ENCODE measurements at places on chromosomes 12 and 14.

DNA sequence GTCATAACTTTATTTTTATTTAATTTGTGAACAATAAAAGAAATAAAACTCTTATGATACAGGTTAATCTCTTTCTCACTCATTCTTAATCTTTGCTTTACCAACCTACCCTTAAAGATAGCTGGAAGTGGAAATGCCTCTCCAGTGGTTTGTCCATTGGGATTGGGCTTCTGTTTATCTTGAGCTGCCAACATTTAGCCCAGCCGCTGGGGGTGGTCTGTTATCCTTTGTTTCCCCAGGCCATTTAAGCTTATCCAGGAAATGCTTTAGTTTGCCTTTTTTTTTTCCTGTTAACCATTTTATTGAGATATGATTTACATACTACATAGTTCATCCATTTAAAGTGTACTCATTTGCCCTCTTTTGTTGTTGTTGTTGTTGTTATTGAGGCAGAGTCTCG is 8.2 kb downstream of the TDG start:
- DNase-seq: no peak

GRCh38 chr14:21098076-21098891 is at the start of gene ZNF219:
TSS of gene ZNF219 (minus strand) at chr14:21098655. CDS start at chr14:21093591, 5,064 bp downstream.
- DNase-seq: peak; percentile 93

- DNase-seq: no peak
These were observed 63.1 kb upstream of the FGD4 start for GRCh38 chr12:32336261-32336660.

DNA sequence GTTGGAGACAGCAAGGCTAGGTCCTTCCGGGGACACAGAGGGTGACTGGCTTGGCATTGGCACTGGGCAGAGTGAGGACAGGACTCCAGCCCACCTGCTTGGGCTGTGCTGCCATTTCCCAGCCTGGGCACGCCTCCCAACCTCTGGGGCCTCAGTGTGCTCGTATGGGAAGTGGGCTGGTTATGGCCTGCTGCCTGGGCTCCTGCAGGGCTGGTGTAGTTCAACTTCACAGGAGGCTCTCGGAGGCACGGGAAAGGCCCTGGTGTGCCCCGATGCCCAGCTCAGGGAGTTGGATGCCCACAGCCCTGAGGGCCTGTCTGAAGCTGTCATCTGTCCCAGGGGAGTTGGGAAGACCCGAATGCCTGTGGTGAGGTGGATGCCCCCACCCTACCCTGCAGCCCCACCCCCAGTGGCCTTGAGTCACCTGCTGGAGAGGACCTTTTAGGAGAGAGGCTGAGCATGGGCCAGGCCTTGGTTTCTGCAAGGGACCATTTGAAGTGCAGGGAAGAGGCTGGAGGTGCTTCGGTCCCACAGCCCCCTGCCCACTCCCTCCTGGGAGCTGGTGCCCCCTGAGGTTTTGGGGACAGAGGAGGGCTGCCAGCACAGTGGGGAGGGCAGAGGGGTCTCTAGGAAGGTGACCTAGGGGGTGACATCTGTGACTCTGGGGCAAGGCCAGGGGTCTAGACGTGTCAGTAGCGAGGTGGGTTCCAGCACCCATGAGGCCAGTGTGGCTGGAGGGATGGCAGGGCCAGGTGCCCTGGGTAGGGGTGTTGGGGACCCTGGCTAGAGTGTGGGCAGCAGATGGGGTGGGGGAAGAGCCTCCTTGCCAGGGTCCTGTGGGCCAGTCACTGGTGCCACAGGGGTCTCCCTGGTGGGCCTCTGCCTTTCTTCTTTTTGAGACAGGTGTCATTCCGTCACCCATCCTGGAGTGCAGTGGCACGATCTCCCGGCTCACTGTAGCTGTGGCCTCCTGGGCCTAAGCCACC is 9.1 kb downstream of the ULK1 start:
- no peak for DNase-seq

- no peak for DNase-seq
These were observed 21.9 kb downstream of the JDP2 start for GRCh38 chr14:75449696-75450095.

DNA sequence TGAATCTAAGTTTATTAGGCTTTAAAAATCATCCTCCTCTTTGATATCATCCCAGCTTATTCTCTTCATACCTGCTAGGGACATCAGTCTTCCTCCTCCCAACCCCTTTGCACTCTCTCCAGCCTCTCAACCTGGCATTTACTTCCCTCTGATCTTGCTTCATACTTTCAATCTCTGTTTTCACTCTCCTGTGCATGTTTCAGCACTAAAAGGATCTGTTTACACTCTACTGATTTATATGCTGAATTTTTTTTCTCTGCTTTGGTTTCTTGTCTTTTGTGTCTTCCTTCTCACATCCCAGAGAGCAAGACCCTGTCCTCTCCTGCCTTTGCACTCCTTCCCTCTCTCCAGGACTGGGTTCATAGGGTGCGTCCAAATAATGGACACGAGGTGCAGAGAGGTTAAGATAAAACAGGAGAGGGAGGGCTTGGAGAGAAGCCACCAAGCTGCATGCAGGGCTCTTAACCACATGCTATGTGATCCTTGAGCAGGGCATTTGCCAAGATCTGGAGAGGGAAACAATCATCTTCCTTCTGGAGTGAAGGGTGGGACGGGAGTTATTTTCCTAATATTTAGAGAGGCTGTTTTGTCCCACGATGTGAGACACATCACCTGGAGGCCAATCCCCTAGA is 3.0 kb upstream of the CISTR start:
- DNase-seq: no peak

DNA sequence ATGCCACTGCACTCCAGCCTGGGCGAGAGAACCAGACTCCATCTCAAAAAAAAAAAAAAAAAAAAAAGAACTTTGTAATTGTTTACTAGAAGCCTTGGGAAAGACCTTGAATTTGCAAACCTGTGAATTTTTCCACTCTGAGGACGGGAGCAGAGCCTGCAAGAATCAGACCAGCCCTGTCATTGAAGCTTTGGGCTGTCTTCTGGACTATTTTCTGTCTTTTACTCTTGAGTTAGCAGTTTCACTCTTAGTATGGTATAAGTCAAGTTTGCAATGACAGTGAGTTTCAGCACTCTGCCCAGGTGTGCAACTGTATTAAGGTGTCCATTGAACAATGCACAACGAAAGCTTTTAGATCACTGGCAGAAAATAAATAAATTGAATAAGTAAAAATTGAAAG is 81.4 kb upstream of the KRAS start:
- DNase-seq: no peak

- DNase-seq: no peak
These were observed 479.4 kb upstream of the NOVA1 start for GRCh38 chr14:27077214-27077613.

- DNase-seq: no peak
These were observed 12.7 kb downstream of the TMED10 start for GRCh38 chr14:75163677-75164076.

GRCh38 chr14:56855891-56856461 is 45.7 kb upstream of the OTX2 start:
- DNase-seq: no peak

GRCh38 chr14:99345472-99345871 is 73.5 kb upstream of the BCL11B start:
- DNase-seq: no peak

- no peak for DNase-seq
These were observed 208.4 kb downstream of the C12orf75 start for GRCh38 chr12:105538880-105539279.

DNA sequence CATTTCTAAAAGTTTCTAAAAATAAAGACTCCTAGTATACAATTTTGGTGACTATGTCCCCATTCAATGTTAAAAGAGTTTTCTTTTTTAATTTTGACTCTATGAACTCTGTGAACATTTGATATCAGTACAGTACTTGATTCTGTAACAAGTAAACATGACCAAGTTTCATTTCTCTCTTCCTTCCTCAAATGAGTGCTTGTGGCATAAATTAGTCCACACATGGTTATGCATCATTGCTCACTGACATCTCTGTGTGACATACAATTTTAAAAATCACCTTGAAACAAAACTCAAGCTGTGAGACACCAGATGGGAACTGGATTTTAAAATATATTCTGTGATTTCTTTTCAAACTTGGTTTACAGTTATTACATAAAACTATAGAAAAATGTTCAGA is 253.9 kb upstream of the MDGA2 start:
- no peak for DNase-seq

DNA sequence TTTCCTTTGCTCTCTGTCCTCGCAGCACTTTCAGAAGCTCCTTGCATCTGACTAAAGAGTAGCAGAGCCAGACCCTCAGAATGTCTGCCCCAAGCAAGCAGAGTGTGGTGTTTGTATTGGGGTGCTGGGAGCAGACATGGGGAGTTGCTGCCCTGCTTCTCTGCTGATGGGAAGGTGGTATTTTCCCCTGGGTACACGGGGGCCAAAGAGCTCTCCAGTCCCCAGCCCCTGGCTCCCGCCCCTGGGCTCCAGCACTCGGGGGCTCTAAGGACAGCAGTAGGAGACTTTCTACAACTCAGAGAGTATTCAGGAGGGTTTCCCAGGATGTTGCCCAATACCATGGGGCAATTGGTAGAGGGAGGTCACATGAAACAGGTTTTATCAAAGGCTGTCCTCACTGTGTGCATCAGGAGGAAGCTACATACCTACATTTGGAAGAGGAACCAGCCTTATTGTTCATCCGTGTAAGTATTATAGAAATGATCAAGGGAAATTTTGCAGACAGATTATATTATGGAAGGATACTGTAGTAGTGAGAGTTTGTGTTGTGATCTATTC is 50.3 kb downstream of the DAD1 start:
- DNase-seq: no peak

GRCh38 chr12:7101694-7102131 is 7.3 kb downstream of the C1RL start:
- DNase-seq: no peak

DNA sequence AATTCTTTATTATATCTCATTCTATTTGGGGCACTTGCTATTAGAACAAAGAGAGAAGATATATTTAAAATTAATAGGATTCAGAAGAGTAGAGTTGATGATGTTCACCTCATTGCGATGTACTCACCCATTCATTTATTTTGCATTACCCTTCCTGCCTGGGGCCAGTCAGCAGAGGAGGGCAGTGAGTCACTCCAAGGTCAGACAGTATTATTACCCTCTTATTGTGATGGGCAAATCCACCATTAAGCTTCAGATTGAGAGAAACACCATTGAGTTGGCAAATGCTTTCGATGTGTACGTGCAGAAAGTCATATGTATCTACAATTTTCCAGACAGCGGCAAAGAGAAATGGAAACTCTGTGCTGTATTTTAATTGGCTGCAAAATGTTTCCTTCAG is 134.2 kb downstream of the BICD1 start:
- no peak for DNase-seq

DNA sequence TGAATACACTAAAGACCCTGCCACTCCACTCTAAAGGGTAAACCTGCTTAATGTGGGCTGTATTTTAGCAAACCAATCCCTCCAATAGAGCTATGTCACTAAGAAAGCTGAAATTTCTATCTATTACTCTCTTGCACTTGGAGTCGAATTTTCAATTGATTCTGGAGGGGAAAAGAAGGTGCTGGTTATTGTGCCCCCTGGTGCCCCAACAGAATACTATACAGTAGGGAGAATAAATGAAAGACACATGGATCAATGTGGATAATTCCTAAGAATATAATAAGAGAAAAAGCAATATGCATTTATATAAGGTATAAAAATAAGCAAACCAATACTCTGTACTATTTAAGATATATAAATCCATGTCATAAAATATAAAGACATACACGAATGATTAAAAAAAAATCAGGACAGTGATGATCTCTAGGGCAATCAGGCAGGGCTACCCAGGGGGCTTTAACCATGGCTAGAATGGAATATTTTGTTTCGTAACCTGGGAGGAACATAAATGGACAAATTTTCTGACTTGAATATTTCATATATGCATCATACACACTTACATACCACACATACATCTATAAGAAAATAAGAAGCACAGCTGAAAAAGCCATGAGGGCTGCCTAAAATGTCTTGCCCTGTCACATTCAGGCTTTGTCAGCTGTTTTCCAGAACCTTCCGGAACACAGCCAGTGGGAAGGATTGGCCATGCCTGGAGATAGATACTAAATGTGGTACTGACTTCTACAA is 54.4 kb downstream of the EFCAB11 start:
- no peak for DNase-seq

- DNase-seq: no peak
These were observed 19.4 kb downstream of the GPR19 start for GRCh38 chr12:12676605-12677004.

DNA sequence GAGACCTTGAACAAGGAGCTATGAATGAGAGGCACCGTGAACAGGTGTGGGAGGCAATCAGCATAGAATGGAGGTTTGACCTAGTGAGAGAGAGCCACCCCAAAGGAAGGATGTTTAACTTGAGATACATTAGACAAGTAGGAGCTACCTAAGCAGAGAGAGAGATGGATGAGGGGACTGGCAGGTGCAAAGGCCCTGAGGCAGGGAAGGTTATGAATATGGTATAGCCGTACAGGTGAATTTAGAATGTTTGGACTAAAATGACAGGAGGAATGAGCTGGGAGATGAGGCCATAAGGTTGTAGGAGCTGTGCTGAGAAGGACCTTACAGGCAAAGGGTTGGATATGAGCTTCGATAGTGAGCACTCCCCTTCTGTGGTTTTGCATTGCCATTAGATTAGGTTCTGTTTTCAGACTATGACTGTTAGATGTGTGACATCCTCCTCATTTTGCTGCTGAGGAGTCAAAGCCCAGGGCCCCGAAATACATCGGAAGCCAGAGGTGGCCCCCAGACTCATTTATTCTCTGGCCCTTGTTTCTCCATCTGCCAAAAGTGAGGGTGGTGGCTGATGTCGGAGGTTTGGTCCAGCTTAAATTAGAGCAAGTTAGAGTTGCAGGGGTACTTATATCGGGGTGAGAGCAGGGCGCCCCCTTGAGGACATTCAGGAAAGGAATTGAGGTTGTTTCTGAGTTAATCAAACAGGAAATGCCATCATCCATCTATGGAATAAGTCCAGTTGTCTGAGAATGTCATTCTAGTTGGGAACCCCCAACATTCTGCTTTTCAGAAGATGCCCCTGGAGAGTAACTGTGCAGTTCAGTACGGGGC is 29.4 kb downstream of the SLC24A4 start:
- no peak for DNase-seq

- DNase-seq: peak; percentile 92
These were observed 36.2 kb upstream of the FZD10 start for GRCh38 chr12:130126023-130126432.

GRCh38 chr14:55773984-55774545 is 194.1 kb downstream of the KTN1 start:
- DNase-seq: no peak

DNA sequence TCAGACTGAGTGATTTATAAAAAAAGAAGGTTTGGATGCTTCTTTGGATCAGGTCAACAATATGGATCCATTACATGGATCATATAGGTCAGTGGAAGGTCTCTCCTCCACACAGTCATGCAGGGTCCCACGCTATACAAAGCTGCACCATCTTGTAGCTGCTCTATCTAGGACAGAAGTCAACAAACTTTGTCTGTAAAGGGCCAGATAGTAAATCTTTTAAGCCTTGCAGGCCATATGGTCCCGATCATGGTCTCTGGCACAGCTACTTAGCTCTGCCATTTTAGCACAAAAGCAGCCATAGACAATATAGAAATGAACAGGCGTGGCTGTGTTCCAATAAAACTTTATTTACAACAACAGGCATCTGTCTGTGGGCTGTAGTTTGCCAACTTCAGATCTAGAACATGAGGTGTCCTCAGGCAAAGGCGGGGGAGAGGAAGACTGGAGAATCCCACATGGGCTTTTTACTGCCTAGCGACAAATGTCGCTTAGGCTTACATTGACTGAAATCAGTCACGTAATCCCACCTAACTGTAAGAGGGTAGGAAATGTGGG is 36.7 kb downstream of the TMEM233 start:
- DNase-seq: no peak

- DNase-seq: no peak
These were observed 59.6 kb upstream of the SRRM4 start for GRCh38 chr12:118921761-118922160.

All from lower leg skin (tissue), 4 donors.